ENCODE measurements at places on chromosomes 13 and 19.

DNA sequence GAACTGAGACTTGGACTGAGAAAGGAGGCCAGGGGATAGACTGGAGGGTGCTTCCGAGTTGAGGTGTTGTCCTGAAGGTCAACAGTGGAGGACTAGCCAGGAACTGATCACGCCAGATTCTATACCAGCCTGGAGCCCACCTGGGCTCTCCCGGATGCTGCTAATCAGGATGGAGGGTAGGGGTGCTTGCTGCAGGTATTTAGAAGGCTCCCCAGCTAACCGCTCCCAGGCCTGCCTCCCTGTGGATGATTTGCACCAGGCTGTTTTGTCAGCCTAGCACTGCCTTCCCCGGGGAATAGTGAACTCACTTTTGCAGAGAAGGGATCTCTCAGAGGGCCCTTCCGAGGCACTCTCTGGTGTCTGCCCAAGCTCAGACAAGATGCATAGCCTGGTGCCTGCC is 60.5 kb upstream of the KCTD15 start:
- no peak overlapping the region for H3K4me3 ChIP-seq
- no peaks in the 10 kb centered on the region for H3K27me3 ChIP-seq
- no peak for DNase-seq
- H3K4me1 ChIP-seq = no peaks in the 10 kb centered on the region
- no peaks in the 10 kb centered on the region for H3K36me3 ChIP-seq
- no peak overlapping the region for H3K27ac ChIP-seq

- no peak overlapping the region for H3K4me3 ChIP-seq
- peaks cover 40% of the 10 kb centered on the region for H3K27me3 ChIP-seq
- peaks cover 6% of the 10 kb centered on the region for H3K36me3 ChIP-seq
- no peak for DNase-seq
These were observed 59.0 kb downstream of the SERP2 start for GRCh38 chr13:44432650-44433049.

GRCh38 chr13:53200498-53201453 is 172.2 kb downstream of the OLFM4 start:
- H3K27me3 ChIP-seq = peaks cover 31% of the 10 kb centered on the region
- H3K36me3 ChIP-seq = no peaks in the 10 kb centered on the region
- no peak overlapping the region for H3K27ac ChIP-seq
- peak; percentile 21 for DNase-seq
- no peak overlapping the region for H3K4me3 ChIP-seq

DNA sequence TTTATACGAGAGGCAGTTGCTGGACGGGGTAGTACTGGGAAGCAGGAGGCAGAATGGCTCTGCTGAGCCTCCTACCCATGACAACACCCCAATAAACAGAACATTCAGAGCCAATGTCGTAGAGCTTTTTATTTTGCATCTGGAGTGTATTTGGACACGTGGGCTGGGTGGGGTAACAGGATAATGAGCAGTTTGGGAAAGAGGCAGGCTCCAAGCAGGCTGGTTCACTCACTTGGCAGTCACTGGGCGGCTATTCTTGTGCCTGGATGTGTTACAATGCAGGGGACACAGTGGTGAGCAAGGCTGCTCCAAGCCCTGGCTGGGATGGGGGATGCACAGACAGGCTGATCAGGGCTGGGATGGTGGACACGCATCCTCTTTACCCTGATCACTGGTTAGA is 9.5 kb downstream of the ACTMAP start:
- no peak overlapping the region for H3K27ac ChIP-seq
- H3K4me1 ChIP-seq = no peaks in the 10 kb centered on the region
- DNase-seq = no peak
- no peaks in the 10 kb centered on the region for H3K27me3 ChIP-seq
- peaks cover 6% of the 10 kb centered on the region for H3K36me3 ChIP-seq

DNA sequence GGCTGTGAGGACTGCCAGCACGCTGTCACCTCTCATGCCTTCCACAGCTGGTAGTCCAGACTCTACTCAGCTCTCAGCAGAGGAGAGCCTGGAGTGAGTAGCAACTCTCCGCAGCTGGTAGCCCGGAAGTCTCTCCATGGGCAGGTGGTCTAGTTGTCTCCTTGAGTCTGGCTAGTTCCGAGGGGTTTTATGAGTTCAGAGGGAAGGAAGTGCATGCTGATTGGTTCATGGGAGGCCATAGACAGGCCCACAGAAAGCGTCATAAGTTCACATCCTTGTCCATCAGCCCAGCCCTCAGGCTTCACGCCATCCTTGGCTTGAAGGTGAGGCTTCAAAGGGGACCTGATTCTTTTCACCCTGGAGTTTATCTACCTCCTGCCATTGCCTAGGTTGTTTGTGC is 2662.4 kb upstream of the PCDH20 start:
- H3K27ac ChIP-seq = no peak overlapping the region
- no peaks in the 10 kb centered on the region for H3K4me1 ChIP-seq
- H3K4me3 ChIP-seq = no peak overlapping the region
- H3K27me3 ChIP-seq = no peaks in the 10 kb centered on the region
- DNase-seq = no peak
- H3K36me3 ChIP-seq = no peaks in the 10 kb centered on the region

GRCh38 chr13:91142572-91142971 is 204.9 kb upstream of the MIR17HG start:
- H3K27me3 ChIP-seq = no peaks in the 10 kb centered on the region
- DNase-seq = no peak
- H3K4me1 ChIP-seq = no peaks in the 10 kb centered on the region

- DNase-seq = no peak
- no peaks in the 10 kb centered on the region for H3K4me1 ChIP-seq
- no peaks in the 10 kb centered on the region for H3K27me3 ChIP-seq
- H3K36me3 ChIP-seq = peaks cover 46% of the 10 kb centered on the region
- H3K4me3 ChIP-seq = no peak overlapping the region
These were observed 14.6 kb upstream of the ZNF491 start for GRCh38 chr19:11783767-11784166.

GRCh38 chr13:113652404-113653263 is 5.4 kb downstream of the ATP4B start:
- DNase-seq = peak; percentile 12
- no peak overlapping the region for H3K27ac ChIP-seq
- H3K4me3 ChIP-seq = no peak overlapping the region
- H3K36me3 ChIP-seq = no peaks in the 10 kb centered on the region
- H3K4me1 ChIP-seq = peaks cover 3% of the 10 kb centered on the region
- H3K27me3 ChIP-seq = no peaks in the 10 kb centered on the region

- no peaks in the 10 kb centered on the region for H3K36me3 ChIP-seq
- H3K27ac ChIP-seq = no peak overlapping the region
- no peaks in the 10 kb centered on the region for H3K4me1 ChIP-seq
- H3K27me3 ChIP-seq = no peaks in the 10 kb centered on the region
These were observed 978.3 kb downstream of the UQCRFS1 start for GRCh38 chr19:28234637-28235036.

GRCh38 chr13:36418022-36418805 is 14.1 kb upstream of the CCNA1 start:
- no peak overlapping the region for H3K4me3 ChIP-seq
- H3K27ac ChIP-seq = no peak overlapping the region
- H3K27me3 ChIP-seq = peaks cover 26% of the 10 kb centered on the region
- H3K36me3 ChIP-seq = no peaks in the 10 kb centered on the region
- peaks cover 37% of the 10 kb centered on the region for H3K4me1 ChIP-seq

GRCh38 chr19:15288146-15288963 is 44.0 kb downstream of the BRD4 start:
- no peaks in the 10 kb centered on the region for H3K36me3 ChIP-seq
- peaks cover 94% of the 10 kb centered on the region for H3K4me1 ChIP-seq
- peak; percentile 37 for DNase-seq
- H3K27me3 ChIP-seq = no peaks in the 10 kb centered on the region
- peak overlapping the region; percentile 26 for H3K27ac ChIP-seq

DNA sequence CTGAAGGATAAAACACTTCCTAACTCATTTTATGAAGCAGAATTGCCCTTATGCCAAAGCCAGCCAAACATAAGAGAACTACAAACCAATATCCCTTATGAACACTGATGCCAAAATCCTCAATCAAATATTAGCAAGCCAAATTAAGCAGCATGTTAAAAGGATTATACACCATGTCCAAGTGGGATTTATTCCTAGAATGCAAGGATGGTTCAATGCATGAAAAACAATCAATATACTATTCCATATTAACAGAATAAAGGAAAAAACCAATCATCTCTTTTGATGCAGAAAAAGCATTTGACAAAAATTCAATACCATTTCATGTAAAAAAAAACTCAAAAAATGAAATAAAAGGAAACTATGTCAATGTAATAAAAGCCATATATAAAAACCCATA is 10.9 kb downstream of the ZNF792 start:
- peaks cover 81% of the 10 kb centered on the region for H3K36me3 ChIP-seq
- no peak overlapping the region for H3K4me3 ChIP-seq
- no peaks in the 10 kb centered on the region for H3K27me3 ChIP-seq
- no peaks in the 10 kb centered on the region for H3K4me1 ChIP-seq
- no peak overlapping the region for H3K27ac ChIP-seq
- no peak for DNase-seq

DNA sequence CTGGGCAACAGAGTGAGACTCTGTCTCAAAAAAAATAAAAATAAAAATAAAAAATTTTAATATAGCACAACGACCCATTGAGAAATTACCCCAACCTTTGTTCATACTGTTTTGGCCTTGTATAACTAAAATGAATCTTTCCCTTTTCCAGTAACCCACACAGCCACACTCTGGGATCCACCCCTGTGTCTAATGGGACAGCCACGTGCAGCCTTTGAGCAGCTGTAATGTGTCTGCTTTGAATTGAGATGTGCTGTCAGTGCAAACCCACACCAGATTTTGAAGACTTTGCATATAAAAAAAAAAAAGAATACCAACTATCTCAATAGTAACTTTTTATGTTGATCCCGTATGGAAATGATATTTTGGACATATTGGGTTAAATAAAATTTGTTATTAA is 112.7 kb upstream of the UBL3 start:
- no peak for DNase-seq
- no peaks in the 10 kb centered on the region for H3K27me3 ChIP-seq
- no peaks in the 10 kb centered on the region for H3K36me3 ChIP-seq
- peaks cover 34% of the 10 kb centered on the region for H3K4me1 ChIP-seq
- no peak overlapping the region for H3K4me3 ChIP-seq

GRCh38 chr13:32553720-32554119 is 15.1 kb upstream of the N4BP2L2 start:
- peaks cover under 1% of the 10 kb centered on the region for H3K4me1 ChIP-seq
- H3K36me3 ChIP-seq = no peaks in the 10 kb centered on the region
- no peak overlapping the region for H3K27ac ChIP-seq
- no peak for DNase-seq
- H3K27me3 ChIP-seq = peaks cover 4% of the 10 kb centered on the region

DNA sequence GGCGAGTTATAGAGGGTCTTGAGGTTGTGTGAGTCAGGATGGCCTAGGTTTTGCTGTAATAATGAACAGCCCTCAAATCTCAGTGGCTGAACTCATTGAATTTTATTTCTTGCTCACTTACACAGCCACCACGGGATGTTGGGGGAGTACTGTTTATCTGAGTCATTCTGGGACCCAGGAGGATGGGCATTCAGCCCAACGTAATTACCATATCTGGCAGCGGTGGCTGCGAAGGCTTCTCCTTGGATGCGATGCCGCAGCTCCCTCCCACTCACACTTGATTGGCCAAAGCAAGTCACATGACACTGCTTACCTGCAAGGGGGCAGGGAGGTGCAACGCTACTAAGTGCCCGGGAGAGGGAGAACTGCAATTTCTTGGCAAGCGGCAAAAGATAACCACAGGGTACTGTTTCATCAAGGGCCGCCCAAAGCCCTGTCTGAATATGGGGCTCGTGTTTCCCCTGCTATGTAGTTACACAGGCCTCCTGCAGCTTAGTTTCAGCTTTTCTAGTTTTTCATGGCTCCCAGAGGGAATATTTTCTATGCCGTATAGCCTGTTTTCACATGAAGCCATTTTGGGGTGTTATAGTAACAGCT is 19.9 kb downstream of the ZSWIM9 start:
- peak; percentile 64 for DNase-seq
- no peak overlapping the region for H3K4me3 ChIP-seq
- H3K27ac ChIP-seq = no peak overlapping the region

DNA sequence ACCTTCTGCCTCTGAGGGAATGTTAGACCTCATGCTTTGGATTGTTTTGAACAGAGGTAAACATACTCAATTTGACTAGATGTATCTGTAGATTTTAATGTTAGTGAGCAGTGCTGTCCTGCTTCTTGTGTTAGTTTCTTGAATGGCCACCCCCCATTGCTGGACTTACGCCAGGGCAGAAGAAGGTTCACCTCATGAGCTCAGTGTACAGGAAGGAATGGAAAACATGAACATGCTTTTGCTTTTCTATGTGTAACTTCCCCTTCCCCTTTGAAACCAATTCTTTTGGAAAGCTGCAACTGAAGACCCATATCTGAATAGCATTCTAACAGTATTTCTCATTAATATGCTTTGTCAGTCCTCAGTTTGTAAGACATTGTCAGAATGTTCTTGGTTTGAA is 32.3 kb downstream of the WASF3 start:
- DNase-seq = no peak
- H3K36me3 ChIP-seq = no peaks in the 10 kb centered on the region
- no peak overlapping the region for H3K27ac ChIP-seq
- no peaks in the 10 kb centered on the region for H3K4me1 ChIP-seq
- H3K27me3 ChIP-seq = peaks cover 18% of the 10 kb centered on the region

GRCh38 chr19:48879025-48879637 is 6.9 kb downstream of the PPP1R15A start:
- peaks cover 43% of the 10 kb centered on the region for H3K4me1 ChIP-seq
- H3K36me3 ChIP-seq = peaks cover 31% of the 10 kb centered on the region
- no peaks in the 10 kb centered on the region for H3K27me3 ChIP-seq

GRCh38 chr19:5130371-5131030 is 161.6 kb downstream of the KDM4B start:
- no peaks in the 10 kb centered on the region for H3K27me3 ChIP-seq
- H3K4me3 ChIP-seq = no peak overlapping the region
- DNase-seq = peak; percentile 47
- H3K36me3 ChIP-seq = peaks cover 5% of the 10 kb centered on the region
- H3K27ac ChIP-seq = peak overlapping the region; percentile 85

DNA sequence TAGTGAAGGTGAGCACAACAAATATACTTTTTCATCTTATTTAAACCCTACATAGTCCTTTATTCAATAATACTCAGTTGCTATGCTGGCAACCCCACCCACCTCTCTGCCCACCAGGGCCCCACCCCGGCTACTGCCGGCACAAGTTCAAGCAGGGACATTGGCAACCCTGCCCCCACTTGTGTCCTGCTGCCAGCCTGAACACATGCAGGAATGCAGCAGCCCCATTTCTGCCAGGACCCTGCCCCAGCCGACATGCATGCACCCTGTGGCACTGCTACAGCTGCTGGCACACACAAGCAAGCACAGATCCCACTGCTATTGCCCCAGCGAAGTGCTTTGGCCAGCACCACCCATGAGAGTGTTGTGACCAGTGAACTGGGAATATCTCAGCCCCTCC is 289.8 kb downstream of the COG6 start:
- no peak overlapping the region for H3K4me3 ChIP-seq
- no peaks in the 10 kb centered on the region for H3K36me3 ChIP-seq
- no peak for DNase-seq
- no peak overlapping the region for H3K27ac ChIP-seq
- no peaks in the 10 kb centered on the region for H3K4me1 ChIP-seq

- no peaks in the 10 kb centered on the region for H3K36me3 ChIP-seq
- H3K4me1 ChIP-seq = peaks cover 5% of the 10 kb centered on the region
- H3K27me3 ChIP-seq = no peaks in the 10 kb centered on the region
- no peak overlapping the region for H3K27ac ChIP-seq
- H3K4me3 ChIP-seq = no peak overlapping the region
- DNase-seq = no peak
These were observed 51.2 kb downstream of the MBD3L2B start for GRCh38 chr19:6970021-6970420.

Data from activated naive CD4-positive, alpha-beta T cell treated with anti-CD3 and anti-CD28 coated beads, Interleukin-2, amount 10 ng/mL, durations not matched to agents 7 days and 5 days (primary cell).